ENCODE measurements at places on chromosomes 6 and 20.

DNA sequence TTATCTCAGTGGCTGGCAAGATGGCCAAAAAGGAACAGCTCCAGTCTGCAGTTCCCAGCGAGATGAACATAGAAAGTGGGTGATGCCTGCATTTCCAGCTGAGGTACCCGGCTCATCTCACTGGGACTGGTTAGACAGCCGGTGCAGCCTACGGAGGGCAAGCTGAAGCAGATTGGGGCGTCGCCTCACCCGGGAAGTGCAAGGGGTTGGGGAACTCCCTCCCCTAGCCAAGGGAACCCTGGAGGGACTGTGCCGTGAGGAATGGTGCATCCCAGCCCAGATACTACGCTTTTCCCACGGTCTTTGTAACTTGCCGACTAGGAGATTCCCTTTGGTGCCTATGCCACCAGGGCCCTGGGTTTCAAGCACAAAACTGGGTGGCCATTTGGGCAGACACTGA lies 324.7 kb downstream of the GJA1 start:
- no peak for ATAC-seq

DNA sequence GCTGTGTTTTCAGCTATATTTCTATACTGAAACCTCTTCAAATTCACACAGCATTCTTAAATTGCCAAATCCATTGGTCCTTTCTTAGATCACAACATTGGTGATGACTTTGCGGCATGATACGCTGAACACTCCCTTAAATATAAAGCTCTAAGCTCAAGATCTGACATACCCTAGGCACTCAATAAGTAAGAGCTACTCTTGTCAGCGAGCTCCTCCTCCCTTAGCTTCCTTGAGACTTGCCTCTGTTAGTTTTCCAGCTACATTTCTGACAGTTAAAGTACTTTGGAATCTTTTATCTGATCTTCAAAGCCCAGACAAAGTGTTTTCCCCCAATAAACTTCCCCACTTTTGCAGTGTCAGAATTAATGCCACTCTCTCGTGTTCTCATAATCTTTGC lies 117.0 kb downstream of the HIVEP2 start:
- no peak for ATAC-seq

DNA sequence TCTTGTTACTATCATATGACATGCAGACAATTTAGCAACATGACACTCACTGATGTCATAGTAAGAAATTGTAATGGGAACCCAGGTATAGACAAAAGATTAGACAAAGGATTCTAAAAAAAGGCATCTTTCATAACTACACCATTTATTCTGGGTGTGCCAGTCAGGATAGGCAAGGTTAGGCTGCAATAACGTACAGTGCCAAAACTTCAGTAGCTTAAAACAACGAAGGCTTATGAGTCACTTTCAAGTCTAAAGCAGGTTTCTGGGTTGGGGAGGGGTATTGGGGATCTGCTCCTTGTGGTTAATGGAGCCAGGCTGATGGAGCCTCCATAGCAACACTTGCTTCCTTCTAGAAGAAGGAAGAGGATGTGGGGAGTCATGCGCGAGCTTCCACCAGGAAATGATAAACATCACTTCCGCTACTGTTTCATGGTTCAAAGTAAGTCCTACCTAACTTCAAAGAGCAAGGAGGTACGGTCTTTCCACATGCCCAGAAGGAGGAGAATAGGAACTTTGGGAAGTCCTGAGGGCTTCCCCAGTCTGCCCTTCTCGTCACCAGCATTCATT lies 2.0 kb upstream of the GTSF1L start:
- ATAC-seq: no peak

- ATAC-seq: no peak
Observed at GRCh38 chr6:15519681-15520080, 143.1 kb downstream of the DTNBP1 start.

- ATAC-seq: peak; percentile 89
Observed at GRCh38 chr6:129744201-129744879, 34.4 kb upstream of the ARHGAP18 start.

- no peak for ATAC-seq
Observed at GRCh38 chr6:2546901-2547300, 203.8 kb downstream of the MYLK4 start.

GRCh38 chr20:60361761-60362395 lies 403.7 kb downstream of the CDH26 start:
- no peak for ATAC-seq

DNA sequence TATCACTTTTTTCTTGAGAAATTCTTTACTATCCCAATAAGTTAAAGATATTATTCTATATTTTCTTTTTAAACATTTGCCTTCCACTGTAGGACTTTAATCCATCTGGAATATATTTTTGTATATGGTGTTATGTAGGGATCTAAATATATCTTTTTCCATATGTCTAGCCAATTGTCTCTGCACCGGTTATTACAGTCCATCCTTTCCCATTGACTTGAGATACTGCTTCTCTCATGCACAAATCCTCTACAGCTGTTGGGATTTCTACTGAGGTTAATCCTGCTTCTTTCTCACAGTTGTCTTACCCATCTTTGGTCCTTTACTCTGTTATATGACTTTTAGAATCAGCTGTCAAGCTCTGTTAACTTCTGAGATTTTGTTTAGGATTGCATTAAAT lies 483.8 kb upstream of the CDH4 start:
- no peak for ATAC-seq

DNA sequence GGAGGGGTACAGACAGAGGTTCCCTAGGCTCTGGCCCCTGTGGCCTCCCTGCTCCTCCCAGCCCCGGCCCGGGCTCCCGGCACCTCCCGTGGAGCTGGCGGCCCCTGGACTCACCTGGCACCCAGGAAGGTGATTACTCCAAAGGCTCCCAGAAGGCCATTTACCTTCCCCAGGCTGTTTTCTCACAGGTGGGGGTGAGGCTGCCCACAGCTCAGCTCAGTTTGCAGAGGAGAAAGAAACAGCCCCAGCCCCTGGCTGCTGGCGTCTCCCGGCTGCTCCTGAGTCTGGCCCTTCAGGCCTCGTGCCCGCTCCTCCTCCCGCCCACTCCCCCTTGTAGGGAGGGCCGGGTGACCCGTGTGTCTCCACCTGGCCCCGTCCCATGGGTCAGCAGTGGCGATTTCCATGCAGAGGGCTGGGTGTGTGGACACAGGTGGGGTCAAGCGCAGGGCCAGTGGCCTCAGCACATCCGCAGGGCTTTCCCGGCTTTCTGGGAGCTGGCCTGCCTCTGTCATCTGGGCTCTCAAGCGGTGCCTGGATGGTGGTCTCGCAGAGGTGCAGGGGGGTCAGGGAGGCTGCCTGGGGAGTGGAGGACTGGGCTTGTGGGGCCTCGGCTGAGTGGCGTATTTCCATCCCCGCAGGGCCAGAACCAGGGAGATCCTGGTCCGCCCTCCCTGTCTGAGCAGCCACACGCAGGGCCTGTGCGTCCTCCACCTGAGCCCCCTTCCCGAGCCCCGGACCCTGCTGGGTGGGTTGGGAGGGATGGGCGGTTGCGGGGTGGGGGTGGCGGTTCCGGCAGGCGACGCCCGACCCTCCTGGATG lies 20.2 kb upstream of the GATA5 start:
- no peak for ATAC-seq

GRCh38 chr6:158751224-158751623 lies 67.9 kb downstream of the EZR start:
- ATAC-seq: no peak

DNA sequence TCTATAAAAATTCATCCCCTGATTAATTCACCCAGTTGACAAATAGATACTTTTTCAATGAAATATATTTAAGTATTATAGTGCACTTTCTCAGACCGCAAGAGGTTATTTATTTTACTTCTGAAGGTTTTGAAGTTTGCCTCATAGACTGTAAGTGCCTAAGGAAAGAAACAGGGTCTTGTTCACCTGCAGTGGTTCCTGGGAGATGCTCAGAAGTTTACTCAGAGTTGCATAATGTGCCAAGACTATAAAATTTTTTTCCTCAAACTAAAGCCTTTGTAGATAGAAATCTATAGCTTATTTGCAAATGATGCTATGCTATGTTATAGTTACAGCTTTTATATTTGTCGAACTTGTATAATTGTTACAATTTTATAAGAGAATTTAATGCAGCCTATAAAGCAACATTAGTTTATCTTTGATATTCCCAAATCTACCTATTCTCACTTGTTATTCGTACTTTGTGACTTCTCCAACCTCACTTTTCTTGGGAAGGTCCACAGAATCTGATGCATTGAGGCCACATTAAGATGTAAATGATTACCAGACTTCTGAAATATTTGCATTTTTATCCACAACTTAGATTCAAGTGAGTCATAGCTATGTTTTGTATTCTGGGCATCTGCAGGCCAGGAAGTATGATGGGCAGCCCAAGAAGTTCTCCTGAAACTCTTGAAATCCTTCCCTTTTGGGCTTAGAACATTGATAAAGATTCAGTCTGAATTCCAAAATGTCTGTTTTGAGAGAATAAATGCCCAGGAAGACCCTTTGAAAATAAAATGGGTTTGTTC lies 35.7 kb downstream of the KCNQ5 start:
- ATAC-seq: peak; percentile 71

GRCh38 chr6:141406761-141407160 lies 726.0 kb upstream of the GJE1 start:
- ATAC-seq: no peak

DNA sequence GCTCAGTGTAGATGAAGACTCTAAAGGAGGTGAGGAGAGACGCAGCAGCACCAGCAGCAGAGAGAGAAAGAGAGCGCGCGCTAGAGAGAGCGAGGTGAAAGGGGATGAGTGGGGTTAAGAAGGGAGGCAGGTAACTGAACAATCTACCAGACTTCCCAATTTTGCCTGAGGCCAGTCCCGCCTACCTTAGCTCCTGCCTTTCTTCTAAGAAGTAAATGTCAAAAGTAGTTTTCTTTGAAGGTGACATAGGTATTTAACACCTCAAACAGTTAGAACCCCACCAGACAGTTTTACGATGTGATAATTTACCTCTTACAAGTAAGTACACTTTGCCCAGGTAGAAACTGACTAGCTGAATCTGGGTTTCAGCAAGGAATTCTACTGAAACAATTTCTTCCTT lies 132.0 kb upstream of the EEF1E1 start:
- ATAC-seq: no peak

GRCh38 chr6:150932996-150933395 lies 67.5 kb downstream of the MTHFD1L start:
- peak; percentile 69 for ATAC-seq

DNA sequence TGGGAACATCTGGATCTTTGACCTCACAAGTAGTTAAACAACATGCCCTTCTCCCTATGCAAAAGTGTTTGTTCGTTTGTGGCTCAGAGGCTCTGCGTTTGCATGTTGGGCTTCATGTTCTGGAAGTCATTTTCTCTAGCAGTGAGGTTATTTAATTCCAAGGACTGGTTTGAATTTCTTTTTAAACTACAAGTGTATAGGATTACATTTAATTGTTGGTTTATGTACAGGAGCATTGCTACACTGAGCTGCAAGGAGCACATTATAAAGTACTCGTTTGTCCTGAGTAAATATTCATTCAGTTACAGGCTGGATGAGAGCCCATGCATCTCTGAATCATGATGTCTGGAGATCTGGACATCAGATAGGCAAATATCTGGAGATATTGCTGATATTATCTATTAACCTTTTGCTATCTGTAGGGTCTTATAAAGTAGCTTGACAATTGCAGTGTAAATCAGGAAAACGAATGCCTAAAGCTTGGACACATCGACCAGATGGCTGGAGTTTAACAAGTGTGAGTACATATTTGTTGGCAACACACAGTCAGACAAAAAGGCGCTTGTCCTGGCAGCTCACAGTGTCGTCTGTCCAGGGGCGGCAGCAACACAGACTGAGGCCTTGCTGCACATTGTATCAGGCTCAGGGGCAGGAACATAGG lies 84.6 kb downstream of the PDE7B start:
- ATAC-seq: peak; percentile 83

GRCh38 chr20:58880994-58881752 lies 28.7 kb downstream of the GNAS start:
- no peak for ATAC-seq

- ATAC-seq: peak; percentile 55
Observed at GRCh38 chr6:15327271-15327670, 81.4 kb downstream of the JARID2 start.

- no peak for ATAC-seq
Observed at GRCh38 chr6:13001927-13002326, 285.4 kb downstream of the PHACTR1 start.

- ATAC-seq: peak; percentile 65
Observed at GRCh38 chr20:3811467-3812258, 8.7 kb upstream of the AP5S1 start.

GRCh38 chr20:41005361-41005729 lies 23.3 kb upstream of the TOP1 start:
- peak; percentile 14 for ATAC-seq

GRCh38 chr20:50824137-50824536 lies 29.3 kb downstream of the BCAS4 start:
- ATAC-seq: peak; percentile 71

DNA sequence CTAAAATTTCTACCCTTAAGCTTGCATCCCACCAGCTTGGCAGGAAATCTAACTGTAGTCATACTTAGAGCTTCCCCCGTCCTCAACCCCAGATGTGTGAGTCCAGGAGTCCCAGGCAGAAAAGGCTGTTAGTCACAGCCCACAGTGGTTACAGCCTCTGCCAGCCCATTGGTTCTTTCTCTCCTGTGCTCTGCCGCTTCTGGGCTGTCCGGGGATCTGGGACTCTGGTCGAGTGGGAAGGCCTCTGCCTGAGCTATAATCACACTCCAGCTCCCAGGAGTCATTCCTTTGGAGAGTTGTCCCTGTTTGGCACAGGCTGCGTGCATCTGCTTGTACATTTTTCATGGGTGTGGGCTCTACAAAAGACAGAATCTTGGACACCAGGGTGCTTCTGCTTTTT lies 45.6 kb upstream of the FYN start:
- no peak for ATAC-seq

- ATAC-seq: no peak
Observed at GRCh38 chr6:108363889-108364313, 69.0 kb downstream of the AFG1L start.

GRCh38 chr20:36091561-36092397 lies 62.8 kb upstream of the EPB41L1 start:
- ATAC-seq: no peak

DNA sequence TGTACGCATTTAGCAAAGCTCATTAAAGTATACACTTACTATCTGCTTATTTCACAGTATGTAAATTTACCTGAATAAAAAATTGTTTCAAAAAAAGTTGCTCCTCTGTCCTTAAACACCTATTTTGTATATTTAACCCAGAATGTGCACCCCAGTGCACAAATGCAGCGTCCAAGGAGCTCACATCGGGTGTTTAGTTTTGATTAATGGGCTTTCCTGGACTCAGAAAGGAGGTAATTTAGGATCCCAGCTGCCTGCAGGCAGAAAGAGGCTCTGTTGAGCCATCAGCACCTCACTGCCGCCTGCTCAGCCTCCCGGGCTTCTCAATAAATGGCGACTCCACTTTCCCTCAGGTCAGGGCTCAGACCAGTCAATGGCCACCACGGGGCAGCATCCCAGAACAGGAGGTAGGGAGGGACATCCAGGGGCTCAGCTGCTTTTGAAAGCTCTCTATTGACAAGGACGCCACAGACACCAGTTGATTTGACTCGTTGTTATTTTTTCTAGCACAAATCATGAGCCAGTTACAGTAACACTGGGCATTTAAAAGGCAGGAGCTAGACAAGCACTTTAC lies 70.2 kb upstream of the TBC1D7 start:
- no peak for ATAC-seq

DNA sequence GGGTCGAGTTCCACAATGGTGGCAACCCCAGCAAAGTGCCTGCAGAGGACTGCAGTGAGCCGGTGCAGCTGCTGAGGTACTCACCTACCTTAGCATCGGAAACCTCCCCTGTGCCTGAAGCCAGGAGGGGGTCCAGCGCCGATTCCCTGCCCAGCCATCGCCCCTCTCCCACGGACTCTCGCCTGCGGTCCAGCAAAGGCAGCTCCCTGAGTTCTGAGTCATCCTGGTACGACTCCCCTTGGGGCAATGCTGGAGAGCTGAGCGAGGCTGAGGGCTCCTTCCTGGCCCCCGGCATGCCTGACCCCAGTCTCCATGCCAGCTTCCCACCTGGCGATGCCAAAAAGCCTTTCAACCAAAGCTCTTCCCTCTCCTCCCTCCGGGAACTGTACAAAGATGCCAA lies 134.1 kb upstream of the CLDN20 start:
- no peak for ATAC-seq
